ENCODE measurements at places on chromosomes 7 and 10.

GRCh38 chr7:138630059-138630610, 71.0 kb downstream of the SVOPL start:
- DNase-seq = no peak

GRCh38 chr7:18461785-18462467, 33.6 kb upstream of the HDAC9 start:
- DNase-seq = no peak

DNA sequence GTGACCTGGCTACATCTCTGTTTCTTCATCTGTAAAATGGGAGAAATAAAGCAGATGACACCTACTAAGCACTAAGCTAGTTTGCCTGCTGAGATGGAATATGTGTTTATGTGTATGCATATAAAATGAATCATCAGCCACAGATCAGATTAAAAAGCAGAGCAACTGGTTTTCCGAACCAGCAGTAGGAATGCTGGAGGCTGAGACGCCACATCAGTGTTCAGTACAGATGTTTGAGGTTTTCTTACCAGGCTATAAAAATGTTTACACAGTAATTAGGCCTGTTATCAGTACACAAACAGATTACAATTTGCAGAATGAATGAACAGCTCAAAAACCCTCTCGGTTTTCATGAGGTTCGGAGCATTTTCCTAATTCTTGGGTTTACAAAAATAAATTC, 85.8 kb downstream of the CALN1 start:
- no peak for DNase-seq

DNA sequence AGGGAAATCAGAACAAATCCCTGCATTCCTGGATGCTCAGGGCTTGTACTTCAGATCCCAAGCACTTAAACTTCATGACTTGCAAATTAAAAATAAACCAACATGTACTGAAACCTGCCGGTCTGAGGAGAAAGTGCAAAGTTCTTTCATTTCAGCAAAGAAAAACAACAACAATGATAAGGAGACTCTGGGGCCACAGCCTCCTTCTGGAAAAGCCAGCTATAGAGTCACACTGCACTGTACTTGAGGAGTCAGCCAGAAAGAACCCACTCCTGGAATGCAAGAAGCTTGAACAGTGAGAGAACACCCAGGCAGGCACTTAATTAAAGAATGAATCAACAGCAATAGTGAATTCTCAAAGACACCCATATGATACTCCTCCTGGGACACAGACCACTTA, 49.7 kb upstream of the TM9SF3 start:
- DNase-seq = no peak

DNA sequence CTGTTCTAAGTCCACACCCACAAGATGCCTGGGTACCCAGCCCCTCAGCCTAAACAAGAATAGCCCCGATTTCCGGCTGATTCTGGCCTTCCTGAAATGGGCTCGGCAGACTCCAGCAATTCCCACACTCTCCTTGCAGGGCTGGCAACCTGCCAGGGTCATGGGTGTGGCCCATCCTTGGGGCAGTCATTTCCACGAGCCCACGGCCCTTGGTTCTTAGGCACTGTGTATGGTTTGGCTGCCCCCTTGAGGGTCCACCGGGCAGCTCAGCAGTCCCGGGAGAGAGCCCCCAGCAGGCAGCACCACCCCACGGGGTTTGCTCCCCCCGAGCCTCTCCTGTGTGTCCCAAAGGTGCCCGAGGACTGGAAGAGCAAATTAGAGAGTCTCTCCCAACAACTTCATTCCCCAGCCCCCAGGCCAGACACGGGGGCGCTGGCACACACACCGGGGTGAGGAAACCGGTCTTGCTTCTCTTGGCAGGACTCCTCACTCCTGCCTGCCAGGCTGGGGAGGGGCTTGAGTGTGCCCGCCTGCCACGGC, 142.2 kb downstream of the EMX2 start:
- DNase-seq = no peak

DNA sequence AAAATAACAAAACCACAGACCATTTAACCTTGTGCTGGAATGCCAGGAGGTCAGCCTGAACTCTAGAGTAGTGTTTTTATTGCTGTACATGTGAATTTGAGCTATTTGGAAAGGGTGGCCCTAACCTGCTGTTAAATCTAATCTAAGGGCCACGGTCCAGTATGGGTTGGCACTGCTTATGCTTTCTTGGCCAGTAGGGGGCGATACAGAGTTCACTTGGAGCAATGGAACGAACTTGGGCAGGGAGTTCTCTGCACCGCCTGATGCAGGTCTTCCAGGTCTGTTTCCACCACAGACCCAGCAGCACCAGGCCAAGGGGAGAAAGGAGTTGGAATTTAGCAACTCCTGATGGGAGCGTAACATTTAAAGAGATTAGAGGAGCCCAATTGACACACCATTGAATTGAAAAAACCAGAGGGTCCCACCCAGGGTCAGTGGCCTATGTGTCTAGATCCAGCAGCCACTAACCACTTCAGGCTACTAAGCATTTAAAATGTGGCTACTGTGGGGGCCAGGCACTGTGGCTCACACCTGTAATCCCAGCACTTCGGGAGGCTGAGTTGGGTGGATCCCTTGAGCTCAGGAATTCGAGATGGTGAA, 75.7 kb upstream of the EFCAB10 start:
- DNase-seq = no peak

DNA sequence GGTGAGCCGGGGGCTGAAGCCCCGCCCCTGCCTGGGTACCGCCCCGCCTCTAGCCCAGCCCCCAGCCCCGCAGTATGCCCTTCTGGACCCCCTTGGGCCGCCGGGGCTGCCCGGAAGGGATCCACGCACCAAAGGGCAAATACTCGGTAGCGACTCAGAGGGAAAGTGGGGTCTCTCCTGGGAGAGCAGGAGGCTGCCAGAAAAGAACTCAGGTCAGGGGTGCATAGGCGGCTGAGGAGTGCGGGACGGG, 796 bp downstream of the FBXL15 start:
- DNase-seq = no peak
